ENCODE measurements at places on chromosomes 1 and 21.

- peak; percentile 62 for DNase-seq
Measured at GRCh38 chr1:6625584-6626149, 999 bp downstream of the THAP3 start.

GRCh38 chr21:35373998-35374397 lies 324.9 kb upstream of the RUNX1 start:
- no peak for DNase-seq

GRCh38 chr1:29254346-29254745 lies 18.0 kb downstream of the PTPRU start:
- DNase-seq = peak; percentile 61

- peak; percentile 51 for DNase-seq
Measured at GRCh38 chr21:35850542-35851103, 209.7 kb downstream of the SETD4 start.

- DNase-seq = no peak
Measured at GRCh38 chr1:183477986-183478781, 5.9 kb downstream of the SMG7 start.

DNA sequence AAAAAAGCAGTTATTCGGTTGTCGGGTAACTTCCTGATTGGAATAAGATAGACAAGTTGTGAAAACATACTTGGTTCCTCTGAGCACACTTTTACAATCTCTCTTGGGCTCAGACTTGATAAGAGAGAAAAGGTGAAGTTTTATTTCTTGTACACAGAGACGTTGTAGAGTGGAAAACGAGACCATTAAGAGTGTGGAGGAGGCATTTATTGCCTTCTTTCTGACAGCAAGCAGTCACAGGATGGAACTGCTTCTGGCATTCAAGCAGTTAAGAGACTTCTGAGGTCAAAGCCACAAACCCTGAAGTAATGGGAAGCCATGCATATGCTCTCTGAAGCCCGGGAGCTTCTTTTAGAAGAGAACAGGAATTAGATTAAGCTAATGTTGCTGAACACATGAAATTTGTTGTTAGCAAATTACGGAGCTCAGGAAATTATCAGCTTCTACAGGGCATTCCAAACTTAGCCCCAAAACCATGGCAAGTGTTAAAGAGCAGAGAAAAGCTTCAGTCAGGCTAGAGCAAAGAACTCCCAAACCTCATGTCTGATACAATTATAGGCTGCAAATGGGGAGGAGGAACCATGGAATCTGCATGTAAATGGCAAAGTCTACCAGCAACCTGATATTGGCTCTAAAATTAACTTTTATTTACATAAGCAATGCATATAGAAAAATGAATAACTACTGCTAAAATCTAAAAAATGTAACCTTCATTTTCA lies 26.0 kb downstream of the S1PR1 start:
- DNase-seq = peak; percentile 24

- DNase-seq = no peak
Measured at GRCh38 chr1:240824238-240824637, 212.3 kb upstream of the GREM2 start.

DNA sequence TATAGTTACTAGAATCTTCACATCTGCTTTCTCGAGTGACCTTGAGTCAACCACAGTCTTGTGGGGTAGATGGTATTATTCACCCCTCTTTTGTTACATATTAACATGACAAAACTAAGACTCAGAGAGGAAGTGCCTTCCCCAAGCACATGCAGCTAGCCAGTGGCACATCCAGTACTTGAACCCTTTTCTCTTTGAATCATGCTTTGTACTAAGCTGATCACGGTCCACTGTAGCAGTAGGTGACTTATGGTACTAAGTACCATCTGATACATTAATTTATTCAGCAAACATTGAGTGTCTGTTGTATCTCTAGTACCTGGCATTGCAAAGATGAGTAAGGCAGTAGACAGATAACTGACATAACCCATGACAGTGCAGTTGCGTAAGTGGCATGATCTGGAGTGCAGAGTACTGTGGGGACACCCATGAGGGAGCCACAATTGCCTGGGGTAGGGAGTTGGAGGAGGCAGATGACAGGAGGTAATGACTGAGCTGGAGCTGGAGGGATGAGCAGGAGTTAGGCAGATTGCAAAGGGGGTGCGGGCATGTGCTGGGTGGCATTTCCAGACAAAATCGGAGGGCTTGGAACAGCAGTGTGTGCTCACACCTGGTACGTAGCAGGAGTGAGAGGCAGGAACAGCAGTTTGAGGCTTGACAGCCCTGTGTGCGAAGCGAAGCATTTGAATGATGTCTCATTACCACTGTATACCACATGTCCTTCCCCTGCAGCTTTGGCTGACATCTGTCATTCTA lies 29.8 kb downstream of the UCK2 start:
- peak; percentile 45 for DNase-seq

- peak; percentile 32 for DNase-seq
Measured at GRCh38 chr21:22758478-22758877, 1760.3 kb downstream of the NCAM2 start.

GRCh38 chr1:153563991-153564390 lies 1.7 kb downstream of the S100A2 start:
- DNase-seq = no peak

GRCh38 chr21:18608226-18608625 lies 204.6 kb upstream of the TMPRSS15 start:
- DNase-seq = no peak

DNA sequence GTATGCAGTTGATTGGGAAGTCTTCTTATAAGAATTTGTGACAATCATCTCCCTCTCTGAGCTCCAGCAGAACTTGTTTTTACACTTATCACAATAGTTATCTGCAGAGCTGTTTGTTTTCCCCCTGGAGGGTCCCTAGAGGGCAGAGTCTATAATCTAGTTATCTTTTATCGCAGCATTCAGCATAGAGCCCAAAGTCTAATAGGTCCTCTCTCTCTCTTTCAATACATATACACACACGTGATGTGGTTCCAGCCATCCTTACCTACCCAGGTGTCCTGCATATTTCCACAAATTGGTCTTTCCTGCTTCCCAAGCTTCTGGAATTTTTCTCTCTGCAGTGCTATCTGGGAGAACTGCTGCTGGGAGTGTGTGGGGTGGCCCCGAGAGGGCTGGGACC lies 229.6 kb upstream of the KIAA0040 start:
- no peak for DNase-seq

GRCh38 chr1:178868706-178869105 lies 2.2 kb downstream of the ANGPTL1 start:
- DNase-seq = no peak

DNA sequence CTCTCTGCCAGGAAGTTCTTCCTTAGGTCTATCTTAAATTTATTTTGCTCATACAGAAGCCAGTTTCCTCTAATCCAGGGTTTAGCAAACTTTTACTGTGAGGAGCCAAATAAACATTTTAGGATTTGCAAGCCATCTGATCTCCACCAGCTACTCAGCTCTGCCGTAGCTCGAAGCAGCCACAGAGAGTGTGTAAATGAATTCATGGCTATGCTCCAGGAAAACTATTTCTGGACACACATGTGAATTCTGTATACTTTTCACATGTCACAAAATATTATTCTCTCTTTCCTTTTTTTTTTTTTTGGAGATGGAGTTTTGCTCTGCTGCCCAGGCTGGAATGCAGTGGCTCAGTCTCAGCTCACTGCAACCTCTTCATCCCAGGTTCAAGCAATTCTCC lies 13.4 kb upstream of the AGTRAP start:
- DNase-seq = no peak

GRCh38 chr1:160018900-160019299 lies 12.9 kb downstream of the PIGM start:
- DNase-seq = peak; percentile 43

- DNase-seq = no peak
Measured at GRCh38 chr1:219909476-219909875, 18.9 kb downstream of the SLC30A10 start.

DNA sequence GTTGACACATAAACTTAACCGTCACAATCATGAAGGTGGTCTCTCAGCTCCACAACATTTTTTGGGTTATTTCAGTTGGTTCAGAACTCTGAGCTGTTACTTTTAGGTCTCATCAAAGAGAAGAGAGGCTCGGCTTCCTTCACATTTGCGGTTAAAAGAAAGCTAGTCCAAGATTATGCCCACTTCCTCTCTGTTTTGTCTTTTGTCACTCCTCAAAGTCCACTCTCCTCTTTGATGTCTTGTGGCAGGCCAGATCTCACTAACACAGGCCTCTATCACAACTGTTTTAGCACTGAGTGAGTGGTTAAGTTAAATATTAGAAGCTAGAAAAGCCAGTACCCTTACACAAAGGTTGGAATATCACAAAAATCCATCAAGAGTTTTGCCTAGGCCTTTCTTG lies 195.7 kb downstream of the FCRL5 start:
- no peak for DNase-seq

- no peak for DNase-seq
Measured at GRCh38 chr1:193827516-193827915, 641.1 kb upstream of the B3GALT2 start.

DNA sequence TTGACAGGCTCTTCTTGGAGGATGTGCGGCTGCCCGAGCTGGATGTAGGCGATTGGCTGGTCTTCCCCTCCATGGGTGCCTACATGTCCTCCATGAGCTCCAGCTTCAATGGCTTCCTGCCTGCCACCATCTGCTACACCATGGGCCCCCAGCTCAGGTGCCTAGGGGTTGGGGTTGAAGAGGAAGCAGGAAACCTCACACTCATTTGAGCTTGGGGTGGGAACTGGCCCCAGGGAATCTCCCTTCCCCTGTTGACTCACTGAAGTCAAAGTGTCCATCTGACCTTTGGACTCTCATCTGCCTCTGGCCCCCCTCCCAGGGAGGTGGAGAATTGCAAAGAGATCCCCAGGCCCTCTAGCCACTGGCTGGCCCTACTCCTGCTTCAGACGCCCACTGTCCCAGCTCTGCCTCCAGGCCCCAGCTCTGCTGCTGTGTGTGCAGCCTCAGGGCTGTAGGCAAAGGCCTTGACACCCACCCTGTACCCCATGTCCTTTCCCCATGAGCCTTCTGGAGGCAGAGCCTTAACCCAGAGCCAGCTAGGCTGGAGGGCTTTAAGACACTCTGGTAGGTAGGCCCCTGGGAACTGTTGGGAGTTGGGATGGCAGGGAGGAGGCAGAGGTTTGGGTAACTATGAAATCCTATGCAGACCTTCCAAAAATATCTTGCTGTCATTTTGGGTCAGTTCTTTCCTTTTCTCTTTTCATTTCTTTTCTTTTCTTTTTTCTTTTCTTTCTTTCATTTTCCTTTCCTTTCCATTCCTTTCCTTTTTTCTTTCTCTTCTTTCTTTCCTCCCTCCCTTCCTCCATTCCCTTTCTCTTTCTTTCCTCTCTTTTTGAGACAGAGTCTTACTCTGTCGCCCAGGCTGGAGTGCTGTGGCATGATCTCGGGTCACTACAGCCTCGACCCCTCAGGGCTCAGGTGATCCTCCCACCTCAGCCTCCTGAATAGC lies 66.9 kb upstream of the TINAGL1 start:
- no peak for DNase-seq

- DNase-seq = peak; percentile 84
Measured at GRCh38 chr1:164748253-164748899, 189.4 kb downstream of the PBX1 start.
